ENCODE measurements at places on chromosomes 6 and 20.

DNA sequence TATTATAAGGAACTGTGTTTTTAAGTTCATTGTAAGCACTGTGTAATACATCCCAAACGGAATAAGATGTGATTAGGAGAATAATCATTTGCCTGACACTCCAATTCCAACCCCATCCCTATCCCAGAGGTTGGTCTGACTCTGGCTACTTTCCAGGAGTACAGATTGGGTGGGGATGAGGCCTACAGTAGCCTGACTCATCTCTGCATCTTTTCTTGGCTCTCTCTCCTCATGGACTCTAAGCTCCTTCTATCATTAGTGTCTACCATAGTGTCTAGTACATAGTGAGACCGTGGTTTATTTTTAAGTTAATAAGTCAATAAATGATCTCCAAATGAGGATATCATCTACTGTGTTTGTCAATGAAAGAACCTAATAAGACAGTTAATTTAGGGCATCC lies 92.2 kb upstream of the CNKSR3 start:
- no peak for DNase-seq

DNA sequence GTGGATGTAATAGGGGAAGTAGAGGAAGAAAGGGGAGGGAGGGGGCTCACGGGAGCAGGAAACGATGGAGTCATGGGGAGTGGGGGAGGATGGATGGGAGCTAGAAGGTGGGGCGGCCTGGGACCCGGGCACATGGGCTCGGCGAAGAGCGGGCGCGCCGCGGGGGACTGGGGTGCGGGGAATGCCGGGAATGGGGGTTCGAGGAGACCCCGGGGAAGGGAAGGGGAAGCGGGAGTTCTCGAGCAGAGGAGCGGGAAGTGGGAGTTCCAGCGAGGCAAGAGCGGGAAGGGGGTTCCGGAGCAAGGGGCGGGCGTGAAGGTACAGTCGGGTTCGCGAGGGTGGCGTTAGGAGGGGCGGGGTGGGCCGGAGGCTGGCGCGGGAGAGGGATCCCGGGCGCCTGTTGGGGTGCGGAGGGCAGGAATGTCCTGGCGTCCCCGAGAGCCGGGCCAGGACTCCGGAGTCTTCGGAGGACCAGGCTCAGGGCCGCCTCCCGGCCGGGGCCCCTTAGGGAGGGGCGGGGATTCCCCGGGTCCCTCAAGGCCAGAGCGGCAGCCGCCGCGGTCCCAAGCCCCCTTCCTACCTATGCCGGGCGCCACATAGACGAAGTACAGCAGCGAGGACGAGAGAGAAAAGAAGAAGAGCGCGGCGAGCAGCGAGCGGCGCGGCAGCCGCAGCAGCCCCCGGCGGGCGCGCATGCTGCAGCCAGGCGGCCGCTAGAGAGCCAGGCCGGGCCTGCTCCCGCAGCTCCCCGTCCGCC lies 504 bp downstream of the B4GALT5 start:
- DNase-seq, result peak; percentile 17

- DNase-seq, result no peak
These were observed 131.2 kb upstream of the HDDC2 start for GRCh38 chr6:125432963-125433362.

- no peak for DNase-seq
These were observed 97.8 kb downstream of the JARID2 start for GRCh38 chr6:15343490-15344191.

DNA sequence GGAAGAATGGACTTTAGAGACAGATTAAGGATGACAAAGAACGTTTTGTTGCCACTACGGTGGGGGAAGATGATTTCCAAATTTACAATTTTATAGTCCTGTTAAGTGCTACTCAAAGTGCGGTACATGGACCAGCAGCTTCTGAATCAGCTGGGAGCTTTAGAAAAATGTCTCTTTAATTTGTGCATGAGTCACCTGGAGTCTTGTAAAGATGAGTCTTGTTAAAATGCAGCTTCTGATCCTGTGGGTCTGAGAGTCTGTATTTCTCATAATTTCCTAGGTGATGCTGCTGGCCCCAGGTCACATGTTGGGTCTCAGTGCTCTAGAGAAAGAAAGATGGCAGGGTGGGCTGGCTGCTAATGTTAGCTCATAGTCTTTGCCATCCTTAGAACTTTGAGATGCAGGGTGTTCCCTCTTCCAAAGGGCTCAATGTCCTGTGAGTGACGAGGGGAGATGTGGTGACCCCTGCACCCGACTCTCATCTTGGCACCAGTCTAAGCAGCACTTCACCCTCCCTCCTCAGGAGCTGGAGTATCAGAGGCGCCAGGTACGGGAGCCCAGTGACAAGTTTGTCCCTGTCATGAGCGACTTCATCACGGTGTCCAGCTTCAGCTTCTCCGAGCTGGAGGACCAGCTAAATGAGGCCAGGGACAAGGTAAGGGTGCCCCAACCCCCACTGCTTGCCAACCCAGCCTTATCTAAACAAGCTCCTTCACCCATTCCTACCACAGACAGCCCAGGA lies 34.5 kb downstream of the MOCS1 start:
- no peak for DNase-seq

GRCh38 chr20:25216199-25216945 lies 20.9 kb downstream of the ENTPD6 start:
- no peak for DNase-seq
